ENCODE measurements at places on chromosomes 3 and 15.

DNA sequence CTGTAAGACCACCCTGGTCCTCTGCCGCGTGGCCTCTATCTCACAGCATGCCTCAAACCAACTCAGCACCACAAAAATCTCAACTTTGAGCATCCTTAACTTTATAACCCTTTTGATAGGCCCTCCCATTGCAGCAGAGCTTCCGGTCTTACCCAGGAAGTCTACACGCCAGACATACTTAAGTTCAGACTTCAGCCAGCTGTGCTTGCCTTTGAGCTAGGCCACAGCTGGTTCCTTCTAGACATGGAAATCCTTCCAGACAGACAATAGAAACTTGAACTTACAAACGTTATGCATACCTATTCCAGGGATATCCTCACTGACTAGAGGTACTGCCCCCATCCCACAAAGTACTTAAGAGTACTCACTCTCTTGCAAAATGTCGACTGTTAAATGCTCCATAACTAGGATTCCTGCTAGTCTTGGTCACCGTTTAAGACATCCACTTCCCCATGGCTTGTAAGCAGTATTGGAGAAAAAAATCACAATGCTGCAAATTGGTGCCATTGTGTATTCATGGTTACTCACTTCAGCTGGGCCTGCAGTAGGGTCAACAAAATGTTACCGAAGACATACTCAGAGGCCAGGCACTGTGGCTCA is 183.5 kb downstream of the TBL1XR1 start:
- no peak for DNase-seq

GRCh38 chr15:77817434-77817833 is 184.7 kb upstream of the LINGO1 start:
- no peak for DNase-seq

GRCh38 chr3:85100316-85100715 is 141.5 kb downstream of the CADM2 start:
- DNase-seq = no peak

- no peak for DNase-seq
Measured at GRCh38 chr3:122023335-122023910, 1.4 kb upstream of the ILDR1 start.

DNA sequence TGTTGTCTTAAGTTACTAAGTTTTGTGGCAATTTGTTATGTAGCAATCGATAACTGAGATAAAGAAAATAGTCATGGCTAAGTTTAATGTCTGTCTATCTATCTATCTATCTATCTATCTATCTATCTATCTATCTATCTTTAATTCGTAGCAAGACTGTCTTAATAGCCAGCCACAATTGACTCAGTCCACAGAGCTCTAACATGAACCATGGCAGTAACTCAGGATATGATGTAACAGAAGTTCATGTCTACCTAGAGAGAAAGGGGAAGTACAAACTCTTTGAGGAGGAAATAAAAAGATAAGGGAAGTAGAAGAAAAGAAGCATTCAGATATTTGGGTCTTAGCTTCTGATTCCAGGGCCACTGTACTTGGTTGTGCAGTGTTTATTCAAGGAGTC is 61.5 kb upstream of the FNDC3B start:
- DNase-seq = no peak
